NB4 (cell line): ENCODE measurements at places on chromosomes 6 and 20.

DNA sequence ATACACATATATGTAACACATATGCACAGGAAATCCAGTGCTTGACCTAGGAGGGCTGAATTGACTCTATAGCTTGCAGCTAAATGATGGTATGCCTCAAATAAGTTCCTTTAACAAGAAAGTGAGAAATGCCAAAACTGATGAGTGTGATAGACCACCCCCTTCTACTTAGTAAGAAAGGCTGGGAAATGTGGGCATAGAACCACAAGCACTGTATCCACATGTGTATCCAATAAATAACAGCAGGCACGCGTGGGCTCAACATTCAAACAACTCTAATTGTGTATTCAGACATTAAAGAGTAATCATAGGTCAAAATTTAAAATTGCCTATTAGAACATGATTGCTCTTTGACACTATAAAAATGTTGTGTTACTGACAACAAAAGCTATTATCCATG is 54.1 kb downstream of the FAM83B start:
- DNase-seq = no peak

GRCh38 chr6:52994839-52995088 is 320 bp downstream of the GSTA4 start:
- no peak for DNase-seq

DNA sequence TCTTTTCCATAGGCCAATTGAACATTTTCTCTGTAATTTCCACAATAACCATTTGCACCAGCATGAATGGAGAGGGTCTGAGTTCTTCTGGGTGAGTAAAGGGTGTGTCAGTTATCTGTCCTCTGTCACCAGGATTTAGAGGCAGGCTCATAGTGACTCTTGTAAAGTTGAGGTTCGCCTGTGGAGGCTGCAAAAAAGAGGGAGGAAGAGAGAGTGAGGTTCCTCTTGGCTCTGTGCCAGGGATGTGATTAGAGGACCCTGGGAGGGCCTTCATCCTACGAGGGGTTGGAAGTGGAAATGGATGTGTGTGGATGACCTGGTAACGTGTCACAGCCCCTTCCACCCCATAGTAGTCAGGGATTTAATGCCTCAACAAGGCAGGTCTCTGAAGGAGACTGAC is 242.0 kb downstream of the ESR1 start:
- no peak for DNase-seq

DNA sequence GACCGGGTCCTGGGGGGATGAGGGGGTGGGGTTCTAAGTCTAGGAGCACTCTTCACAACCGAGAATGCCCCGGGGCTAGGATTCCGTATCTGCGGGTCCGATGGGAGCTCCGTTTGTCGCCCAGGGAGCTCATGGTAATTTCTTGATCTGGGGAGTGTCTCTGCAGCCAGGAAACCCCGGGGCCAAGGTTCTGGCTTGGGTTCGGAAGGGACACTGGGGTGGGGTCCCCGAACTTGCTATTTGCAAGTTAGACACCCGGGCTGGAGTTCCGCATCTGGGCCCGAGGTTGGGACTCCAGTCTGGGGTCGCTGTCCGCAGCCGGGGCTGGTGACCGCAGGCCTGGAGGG is 397 bp downstream of the PEDS1 start:
- no peak for DNase-seq

DNA sequence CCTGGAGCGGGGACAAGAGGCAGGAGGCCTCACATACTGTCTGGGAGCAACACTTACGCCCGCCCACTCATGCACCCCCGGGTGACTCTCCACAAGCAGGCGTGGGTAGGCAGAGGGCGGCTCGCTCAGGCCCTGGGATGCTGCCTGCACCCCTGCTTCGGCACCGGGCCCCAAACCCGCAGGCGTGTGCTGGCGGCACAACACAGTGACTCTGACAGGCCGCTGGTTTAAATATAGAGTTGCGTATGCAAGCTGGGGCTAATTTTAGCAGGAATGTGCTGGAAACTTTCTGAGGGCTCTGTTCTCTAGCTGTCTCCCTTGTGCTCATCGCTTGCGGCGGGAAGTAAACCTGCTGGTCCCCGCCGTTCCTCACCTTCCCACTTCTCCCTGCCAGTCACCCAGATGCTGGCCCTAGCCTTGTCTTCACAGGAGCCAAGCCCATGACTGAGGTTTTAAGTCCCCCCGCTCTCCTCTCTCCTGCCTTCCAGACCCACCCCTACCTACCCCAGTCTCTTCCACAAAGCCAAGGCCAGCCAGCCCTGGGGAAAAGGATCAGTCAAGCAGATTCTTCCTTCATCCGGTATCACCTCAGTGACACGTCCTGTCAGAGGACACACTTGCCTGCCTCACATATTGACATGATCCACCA is 94.5 kb upstream of the FOXP4 start:
- DNase-seq = no peak

GRCh38 chr6:87669051-87669450 is 33.0 kb downstream of the AKIRIN2 start:
- DNase-seq = no peak

- DNase-seq = no peak
Measured at GRCh38 chr6:24064832-24065231, 61.2 kb upstream of the NRSN1 start.

GRCh38 chr6:41027241-41027640 is 11.8 kb downstream of the UNC5CL start:
- no peak for DNase-seq

DNA sequence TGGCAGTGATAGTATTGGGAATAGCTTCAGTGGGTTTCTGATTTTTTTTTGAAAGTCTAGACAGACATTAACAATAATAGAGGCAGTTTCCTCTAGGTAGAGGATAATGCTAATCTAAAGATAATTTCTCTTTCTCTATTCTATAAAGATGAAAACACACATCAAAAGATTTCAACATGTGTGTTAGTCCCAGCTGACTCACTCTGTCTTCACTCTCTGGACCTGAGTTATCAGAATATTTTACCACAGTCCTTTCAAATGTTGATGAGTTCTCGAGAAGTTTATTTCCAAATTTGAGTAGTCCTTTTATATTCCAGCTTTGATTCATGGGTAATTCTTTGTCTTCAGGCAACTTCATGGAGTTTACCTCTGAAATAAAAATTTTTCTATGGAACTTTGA is 17.1 kb downstream of the RPRD1B start:
- DNase-seq = no peak

DNA sequence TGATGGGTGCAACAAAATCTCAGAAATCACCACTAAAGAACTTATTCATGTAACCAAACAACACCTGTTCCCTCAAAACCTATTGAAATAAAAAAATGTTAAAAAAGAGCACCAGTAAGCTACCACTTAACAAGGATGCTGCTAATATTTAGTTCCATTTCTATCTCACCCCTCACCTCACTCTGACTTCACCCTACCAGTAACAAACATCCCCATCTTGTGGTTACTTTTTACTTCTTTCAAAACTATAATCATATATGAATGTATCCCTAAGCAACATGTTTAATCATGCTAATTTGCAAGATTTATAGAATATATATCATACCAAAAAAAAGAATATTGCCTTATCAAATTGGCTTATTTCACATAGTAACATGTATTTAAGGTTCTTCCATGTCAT is 27.4 kb upstream of the SLC24A3 start:
- DNase-seq = peak; percentile 7

GRCh38 chr6:3359101-3359752 is 97.6 kb downstream of the SLC22A23 start:
- DNase-seq = no peak

- DNase-seq = no peak
Measured at GRCh38 chr6:170231293-170232185, 59.3 kb downstream of the DLL1 start.
